Eye (tissue), 1 donor: ENCODE measurements at places on chromosomes 6 and 20.

DNA sequence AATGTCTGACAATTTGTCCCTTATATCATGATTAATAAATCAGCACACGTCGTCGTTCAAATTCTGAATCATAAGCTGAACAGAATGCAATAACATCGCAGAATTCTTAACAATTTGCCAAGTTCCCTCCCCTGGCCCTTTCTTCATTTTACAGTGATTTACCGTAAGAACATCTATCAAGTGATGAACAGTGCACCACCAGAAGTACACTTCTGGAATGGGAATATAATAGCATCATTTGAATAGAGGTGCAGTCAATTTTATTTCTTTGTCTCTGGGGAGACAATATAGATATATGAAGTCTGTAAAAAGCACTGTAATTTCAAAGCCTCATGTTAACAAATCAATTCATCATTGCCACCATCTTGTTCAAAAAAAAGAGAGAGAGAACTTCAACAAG, 145.1 kb upstream of the SMLR1 start:
- DNase-seq, result no peak

GRCh38 chr6:159455700-159456274, 237.3 kb downstream of the SOD2 start:
- DNase-seq, result no peak

DNA sequence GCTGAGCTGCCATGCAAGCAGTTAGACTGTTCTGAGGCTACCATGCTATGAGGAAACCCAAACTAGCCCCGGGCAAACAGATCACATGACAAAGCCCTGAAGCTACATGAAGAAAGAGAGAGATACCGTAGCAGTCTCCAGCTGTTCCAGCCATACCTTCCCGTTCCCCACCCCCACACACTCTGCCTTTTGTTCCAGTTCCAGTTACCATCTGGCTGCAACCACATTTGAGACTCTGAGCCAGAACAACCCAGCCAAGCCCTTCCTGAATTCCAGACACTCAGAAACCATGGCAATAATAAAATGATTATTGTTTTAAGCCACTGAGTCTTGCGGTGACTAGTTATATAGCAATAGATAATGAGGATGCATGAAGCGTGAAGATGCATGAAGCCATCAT, 28.3 kb downstream of the RIN2 start:
- peak; percentile 83 for DNase-seq

DNA sequence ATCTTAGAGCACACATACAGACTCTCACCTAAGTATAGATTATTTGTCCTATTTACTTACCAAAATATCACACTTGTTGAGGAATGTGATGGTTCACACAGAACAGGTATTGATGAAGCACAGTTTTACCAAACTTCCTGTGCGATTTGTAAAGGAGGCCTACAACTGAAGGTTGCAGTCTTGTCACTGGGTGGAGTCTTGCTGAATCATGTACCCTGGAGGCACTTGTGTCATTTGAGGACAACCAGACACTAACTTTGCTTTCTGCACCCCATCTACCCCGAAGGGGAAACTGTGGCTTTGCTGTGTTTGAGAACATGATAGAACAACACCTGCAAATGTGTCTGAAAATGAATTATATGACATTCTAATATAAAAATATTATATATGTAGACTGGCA, 32.4 kb upstream of the HINT3 start:
- no peak for DNase-seq

DNA sequence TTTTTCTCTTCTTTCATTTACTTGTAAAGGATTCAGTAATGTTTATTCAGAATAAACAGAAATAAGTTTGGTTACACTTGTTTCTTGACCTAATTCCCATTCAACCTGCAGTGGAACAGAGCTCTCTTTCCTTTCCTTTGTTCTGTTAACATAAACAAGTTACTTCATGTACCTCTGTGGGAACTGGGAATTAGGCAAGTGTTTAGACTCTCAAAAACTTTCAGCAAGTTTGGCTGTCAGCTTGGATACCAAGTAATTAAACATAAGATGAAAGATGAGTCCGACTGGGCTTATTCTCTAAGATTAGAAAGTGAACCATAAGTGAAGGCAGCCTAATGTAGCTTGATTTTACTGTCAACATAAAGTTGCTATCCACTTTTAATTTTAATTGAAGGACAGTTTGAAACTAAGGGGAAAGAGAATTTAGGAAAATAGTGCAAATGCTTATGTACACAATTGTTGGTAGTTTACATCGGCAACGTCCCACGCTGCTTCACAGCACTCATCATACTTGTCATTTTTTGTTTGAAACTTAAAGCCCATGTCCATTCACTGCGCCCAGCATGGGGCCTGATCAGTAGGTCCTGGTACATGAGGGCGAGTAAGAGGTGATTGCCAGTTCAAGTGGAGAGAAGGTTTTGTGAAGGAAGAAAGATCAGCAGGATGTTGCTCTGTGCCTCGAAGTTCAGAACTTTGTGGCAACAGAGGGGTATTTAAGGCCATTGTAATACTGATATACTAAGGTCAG, 113.0 kb downstream of the PLEKHG1 start:
- DNase-seq, result peak; percentile 72

DNA sequence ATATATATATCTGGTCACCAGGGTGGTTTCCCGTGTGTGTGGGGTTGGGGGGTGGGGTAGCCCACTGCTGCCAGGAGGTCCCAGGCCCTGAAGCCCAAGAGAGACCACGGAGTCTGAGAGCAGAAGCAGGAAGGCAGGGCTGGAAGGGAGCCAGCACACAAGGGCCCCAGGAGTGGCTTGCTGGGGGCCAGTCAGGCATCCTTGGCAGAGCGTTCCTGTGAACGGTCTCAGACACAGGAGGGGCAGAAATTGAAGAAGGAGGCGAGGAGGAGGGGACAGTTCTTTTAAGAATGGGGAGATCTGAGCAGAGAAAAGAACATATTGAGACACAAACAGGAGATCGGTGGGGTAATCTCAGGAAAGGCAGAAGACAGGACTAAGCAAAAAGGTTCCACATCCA, 1.9 kb upstream of the EBF4 start:
- DNase-seq, result no peak

GRCh38 chr6:19160081-19160730, 677.0 kb upstream of the ID4 start:
- no peak for DNase-seq

DNA sequence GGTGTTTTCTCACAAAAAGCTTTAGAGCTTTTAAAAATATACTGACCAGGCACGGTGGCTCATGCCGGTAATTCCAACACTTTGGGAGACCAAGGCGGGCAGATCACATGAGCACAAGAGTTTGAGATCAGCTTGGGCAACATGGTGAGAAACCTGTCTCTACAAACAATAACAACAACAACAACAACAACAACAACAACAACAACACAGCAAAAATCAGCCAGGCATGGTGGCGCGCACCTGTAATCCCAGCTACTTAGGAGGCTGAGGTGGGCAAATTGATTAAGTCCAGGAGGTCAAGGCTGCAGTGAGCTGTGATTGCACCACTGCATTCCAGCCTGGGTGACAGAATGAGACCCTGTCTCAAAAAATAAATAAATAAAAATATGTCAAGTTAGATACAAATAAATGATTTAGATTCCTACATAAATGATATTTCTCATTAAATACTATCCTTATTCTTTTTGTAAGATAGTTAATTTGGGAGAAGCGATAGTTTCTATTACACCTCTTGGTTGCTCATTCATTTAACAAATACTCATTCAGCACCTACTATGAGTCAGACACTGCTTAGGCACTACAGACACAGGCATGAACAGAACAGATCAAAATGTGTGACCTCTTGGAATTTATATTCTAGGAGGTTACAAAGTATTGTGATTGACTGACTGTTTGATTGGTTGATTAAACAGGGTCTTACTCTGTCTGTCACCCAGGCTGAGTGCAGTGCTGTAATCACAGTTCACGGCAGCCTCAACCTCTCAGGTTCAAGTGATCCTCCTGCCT, 83.5 kb upstream of the BEND3 start:
- no peak for DNase-seq

- DNase-seq, result peak; percentile 63
These were observed 8.6 kb upstream of the IP6K3 start for GRCh38 chr6:33755070-33755869.

DNA sequence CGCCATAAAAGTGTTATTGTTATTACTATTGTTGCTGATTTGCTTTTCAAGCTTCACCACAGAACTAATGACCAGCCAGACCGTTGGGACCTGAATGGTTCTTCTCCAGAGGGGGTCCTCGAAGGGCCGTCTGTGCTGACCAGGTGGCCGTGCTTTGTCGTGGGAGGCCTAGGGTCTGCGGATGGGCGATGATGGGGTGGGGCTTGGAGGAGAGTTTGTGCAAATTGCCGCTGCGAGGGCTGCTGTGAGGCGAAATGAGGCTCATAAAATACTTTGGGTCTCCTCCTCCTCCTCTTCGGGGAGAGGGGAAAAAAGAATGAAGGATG, 6.0 kb upstream of the ZBTB22 start:
- DNase-seq, result no peak

DNA sequence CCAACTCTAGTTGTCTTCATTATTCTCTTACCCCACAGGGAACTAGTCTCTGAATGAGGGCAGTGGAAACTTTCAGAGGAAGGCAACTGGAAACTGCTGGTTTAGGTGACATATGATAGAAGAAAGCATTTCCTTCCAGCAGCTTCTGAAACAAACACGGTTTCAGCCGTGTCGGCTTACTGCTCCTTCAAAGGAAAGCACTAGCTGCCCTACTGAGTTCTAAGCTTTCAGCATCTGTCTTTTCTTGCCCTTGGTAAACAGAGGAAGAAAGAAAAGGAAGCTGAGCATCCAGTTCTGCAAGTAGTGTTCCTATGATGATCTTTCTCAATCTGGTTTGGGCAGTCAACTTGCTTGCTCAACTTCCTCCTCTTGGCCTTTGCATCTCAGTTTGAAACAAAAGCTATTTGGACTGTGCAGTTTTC, 117.5 kb upstream of the CEP85L start:
- no peak for DNase-seq

GRCh38 chr20:9807136-9807535, 31.7 kb downstream of the PAK5 start:
- no peak for DNase-seq

DNA sequence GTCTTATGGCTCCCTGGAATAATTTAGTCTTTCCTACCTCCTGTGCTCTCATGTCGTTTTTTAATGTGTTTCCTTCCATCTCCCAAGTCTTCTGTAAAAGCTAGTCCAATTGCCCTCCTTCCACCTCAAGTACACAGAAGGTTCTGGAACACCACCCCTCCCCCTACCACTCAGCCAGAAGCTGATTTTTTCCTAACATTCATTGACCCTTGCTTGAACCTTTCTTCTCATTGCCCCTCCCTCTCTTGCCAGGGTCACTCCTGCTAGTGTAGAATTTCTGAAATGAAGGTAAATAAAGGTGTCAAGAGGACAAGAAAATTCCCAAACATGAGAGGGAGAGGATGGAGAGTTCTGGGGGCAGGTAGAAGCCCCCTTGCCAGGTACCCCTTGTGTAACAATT, 38.6 kb downstream of the PLEKHG1 start:
- DNase-seq, result no peak

DNA sequence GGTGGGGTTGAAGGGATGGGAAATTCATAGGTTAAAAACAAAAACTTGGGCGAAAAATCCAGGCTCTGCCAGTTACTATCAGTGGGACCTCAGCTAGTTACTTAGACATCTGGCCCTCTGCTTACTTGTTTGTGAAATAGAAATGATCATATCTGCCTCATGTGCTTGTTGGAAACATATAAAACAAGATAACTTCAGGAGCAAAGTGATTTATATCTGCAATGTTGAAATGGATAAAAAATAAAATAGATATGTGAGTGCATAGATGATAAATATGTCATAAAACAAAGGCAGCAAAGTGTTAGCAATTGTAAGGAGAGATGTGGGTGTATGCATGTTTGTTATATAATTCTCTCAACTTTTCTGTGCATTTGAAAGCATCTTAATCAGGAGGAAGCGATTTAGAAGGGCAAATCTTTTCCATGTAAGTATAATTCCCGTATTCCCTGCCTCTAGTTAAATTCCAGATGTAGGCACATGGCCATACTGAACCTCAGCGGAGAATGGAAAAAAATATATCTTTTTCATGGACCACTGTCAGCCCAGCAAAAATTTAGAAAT, 579.0 kb upstream of the FLRT3 start:
- DNase-seq, result no peak

DNA sequence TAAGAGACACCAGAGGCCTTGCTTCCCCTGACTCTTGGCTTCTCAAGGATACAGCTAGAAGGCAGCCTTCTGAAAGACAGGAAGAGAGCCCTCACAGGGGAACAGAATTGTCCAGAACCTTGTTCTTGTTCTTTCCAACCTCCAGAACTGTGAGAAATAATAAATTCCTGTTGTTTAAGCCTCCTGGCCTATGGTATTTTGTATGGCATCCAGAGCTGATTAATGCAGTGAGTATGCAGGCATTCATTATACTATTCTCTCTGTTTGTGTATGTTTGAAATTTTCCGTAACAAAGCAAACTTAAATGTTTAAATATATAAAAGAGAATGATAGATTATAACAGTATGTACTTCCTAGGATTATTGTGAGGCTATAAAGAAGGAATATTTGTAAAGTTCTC, 903.4 kb upstream of the FLRT3 start:
- DNase-seq, result no peak

DNA sequence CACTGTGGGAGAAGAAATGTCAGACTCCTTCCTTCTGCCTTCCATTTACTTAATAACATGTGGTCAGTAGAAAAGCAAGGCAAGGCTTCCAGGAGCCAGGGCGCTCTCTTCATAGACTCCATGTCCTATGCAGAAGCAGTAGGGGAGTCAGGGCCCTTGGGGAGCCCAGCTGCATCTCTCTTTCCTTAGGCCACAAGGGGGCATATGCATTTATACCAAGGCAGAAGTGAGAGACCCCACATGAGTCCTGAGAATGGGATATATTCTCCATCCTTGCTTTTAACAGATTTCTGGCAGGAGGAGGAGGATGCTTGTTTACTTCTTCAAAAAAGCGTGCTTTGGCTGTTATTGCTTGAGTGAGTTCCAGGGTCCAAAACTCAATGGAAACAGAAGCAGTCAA, 198.5 kb downstream of the HIVEP2 start:
- peak; percentile 43 for DNase-seq

- DNase-seq, result no peak
These were observed 38.9 kb downstream of the HNF4A start for GRCh38 chr20:44394452-44394701.

DNA sequence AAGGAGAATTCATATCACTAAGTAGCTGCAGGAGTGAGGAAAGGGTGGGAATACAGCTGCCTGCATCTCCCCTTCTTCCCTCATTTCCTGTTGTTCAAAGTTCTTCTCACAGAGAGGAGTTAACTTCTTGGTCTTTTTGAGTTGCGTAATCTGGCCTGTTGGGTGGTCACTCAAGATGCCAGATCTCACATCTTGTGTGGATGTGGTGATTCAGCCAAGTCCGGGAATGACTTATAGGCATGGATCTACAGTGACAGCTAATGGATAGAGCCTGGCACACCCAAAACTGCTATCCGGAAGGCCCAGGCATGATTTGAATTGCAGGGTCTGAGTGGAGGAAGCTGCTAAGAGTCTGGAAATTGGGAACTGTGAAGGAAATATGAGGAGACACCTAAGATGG, 100.2 kb upstream of the SLC35B3 start:
- no peak for DNase-seq
